CD14-positive monocyte (primary cell): ENCODE measurements at places on chromosomes 12 and 14.
A peak's percentile ranks its signal among the peaks of the same experiment; 100 is the strongest.

GRCh38 chr12:31021809-31022494 lies 51.7 kb upstream of the DDX11 start:
- no peak for DNase-seq

DNA sequence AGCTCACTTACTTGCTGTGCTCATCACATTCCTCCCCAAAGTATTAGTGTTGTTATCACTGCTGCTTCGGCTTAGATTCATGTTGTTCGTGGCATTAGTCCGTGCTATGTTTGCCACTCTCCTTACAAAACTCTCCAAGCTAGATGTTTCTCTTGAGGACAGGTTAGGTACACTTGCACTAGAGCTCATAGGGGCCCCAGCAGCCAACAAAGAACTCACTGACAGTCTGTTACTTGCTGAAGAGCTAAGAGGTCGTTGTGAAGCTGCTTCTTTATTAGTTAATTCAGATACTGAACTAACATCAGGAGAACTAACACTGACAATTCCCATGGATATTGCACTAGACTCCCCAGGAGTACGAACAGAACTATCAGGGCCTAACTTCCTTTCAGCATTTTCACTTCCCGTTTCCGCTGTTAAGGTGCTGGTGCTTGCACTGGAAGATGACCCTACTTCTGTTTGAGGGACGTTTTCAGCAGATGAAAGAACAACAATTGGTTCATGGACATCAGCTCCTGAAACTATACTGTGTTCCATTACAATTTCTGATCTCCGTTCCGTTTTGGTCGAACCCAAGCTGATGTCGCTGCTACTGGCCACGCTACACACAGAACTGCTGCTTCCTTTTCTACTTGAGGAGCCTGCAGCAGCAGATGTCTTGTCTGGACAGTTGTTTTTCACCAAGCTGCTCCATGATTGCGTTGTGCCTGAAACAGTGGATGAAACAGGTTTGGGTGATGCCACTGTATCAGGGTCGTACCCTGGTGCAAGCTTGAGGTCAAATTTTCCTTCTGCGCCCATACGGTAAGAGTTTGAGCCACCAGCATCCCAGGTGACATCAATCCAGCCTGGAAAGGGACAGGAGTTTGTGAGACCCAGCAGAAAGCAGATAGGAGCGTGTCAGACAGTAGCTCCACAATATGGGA lies 78.7 kb downstream of the HECTD1 start:
- peak; percentile 56 for DNase-seq

DNA sequence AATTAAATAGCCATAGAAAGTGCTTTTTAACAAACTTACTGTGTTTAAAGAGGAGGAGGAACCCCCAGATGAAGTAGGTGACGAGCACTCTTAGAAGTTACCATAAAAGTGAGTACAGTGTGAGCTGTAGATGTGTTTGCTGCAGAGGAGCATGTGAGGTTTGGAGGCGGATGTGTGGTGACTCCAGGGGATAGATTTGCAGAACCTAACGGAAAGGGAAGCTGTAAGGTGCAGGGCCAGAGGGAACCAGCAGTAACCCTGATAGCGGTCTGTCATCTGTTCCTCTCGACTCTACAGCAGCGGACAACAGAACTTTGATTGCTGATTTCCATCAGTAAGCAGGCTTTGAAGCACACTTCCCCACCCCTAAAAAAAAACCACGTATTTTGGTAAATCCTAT lies 5.2 kb downstream of the CALM1 start:
- no peak for DNase-seq

DNA sequence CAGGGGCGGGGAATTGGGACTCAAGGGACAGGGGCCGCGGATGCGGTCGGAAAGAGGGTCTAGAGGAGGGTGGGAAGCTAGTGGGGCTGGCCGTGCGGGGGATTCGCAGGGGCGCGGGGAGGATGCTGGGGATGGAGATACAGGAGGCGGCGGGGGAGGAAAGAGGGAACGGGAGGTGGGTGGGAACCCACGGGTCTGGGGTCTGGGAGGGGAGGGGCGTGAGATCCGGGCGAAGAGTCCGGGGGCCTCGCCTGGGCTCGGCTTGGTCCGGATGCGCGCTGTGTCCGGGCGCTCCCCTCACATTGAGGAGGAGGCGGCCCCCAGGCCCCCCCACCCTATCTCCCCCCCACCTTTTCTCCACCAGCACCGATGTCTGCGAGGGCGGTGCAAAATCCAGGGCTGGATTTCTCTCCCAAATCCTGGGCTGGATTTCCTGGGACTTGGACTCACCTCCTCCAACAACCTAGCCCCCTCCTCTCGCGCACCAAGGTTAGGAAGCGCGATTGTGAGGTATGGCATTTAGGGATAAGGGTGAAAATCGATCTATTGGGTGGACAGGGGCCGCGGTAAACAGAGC lies at the start of gene AGAP2:
TSS of gene AGAP2 (minus strand) at position 82 of the 577 bp plus-strand sequence. CDS start 496 bp downstream, outside the sequence.
- DNase-seq, result no peak

DNA sequence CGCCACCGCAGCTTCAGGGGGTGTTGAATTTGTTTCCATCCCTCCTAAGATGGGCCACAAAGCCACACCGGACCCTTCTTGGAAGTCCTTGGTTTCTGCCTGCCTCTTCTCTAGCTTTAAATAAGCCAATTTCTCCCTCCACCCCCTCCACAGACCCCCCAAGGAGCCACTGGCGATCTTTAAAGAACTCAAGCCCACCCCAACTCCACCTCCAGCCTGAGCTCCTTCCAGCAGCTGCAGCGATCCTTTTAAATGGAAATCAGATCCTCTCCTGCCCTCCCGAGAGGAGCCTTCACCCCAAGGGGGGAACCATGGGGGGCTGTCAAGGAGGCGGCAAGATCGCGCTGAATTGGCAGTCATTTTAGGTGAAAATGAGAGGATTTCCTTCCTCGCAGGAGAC lies 133.1 kb downstream of the NCOR2 start:
- no peak for DNase-seq

DNA sequence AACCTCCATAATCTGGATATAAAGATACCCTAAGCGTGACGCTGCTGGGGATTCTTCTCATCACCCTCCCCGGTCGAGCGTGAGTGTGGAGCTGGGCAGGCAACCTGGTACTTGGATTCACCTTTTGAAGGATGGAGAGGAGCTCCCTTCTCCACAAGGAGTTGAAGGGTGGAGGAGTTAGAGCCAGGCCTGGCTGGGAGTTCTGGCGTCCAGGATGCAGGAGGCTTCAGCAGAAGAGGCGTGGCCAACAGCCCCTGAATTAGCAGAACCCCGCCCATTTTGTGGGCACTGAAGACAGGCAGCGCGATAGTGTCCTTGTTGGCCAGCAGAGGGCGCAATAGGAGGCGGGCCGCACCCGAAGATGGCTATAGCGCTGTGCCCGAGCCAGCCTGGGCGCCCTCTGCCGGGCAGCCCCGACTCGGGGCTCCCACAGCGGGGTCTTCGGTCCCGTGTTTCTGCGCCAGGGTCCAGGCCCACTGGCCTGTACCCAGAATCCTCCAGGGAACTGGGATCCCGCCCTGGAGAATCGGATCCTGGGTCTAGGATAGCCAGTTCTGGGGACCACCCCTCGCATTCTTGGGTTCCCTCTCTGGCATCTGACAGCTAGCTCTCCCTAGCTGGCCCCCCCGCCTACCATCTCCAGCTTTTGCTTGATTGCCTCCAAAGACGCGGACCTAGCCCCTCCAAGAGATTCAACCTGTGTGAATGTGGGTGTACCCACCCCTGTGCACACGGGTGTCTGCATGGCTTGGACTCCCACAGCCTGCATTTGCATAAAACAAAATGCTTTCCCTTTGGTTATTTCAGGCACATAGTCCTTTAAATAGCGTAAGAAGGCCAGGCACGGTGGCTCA lies 26.0 kb upstream of the SMUG1 start:
- peak; percentile 89 for DNase-seq

- no peak for DNase-seq
These were observed 331.2 kb upstream of the SFSWAP start for GRCh38 chr12:131379738-131380137.
